ENCODE measurements at places on chromosomes 2 and 18. TPM values are rescaled to one million over a fixed set of nuclear protein-coding genes. Genes with fewer than 3 reads are reported as not detected.

Gene PTPRN
- total RNA-seq = not detected

- no peak for DNase-seq
- H3K27ac ChIP-seq = no peak overlapping the region
- H3K27me3 ChIP-seq = no peaks in the 10 kb centered on the region
- H3K36me3 ChIP-seq = peaks cover 27% of the 10 kb centered on the region
- no peak overlapping the region for H3K4me3 ChIP-seq
These were observed 88.4 kb upstream of the TMEM247 start for GRCh38 chr2:46390901-46391395.

Gene CFC1
- 0.38 TPM for total RNA-seq

DNA sequence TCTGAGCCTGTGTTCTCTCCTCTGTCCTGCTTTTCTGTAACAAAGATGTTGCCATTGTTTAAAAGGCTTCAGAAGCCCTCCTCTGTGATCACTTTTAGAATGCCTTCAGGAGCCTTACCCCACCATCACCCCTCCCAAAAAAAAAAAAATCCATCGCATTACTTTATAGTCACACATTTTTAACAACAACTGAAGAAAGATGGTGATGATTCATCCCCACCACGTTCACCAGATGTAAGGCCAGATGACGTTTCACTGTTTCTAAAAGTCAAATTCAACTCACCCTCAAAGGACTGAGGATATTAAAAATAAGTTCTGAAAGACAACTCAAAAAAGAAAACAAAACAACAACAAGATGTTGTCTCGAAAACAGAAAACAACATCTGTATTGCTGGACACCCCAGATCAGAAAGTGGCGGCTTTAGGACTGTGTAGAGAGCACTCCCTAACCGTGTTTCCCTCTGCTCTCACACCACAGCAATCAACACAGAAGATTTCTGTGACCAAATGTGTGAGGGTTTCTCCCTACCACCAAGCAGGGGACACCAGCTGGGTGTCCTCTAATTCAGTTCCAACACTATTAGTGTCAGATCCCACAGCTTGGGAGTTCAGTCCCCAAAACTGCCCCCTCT, 61.9 kb upstream of the CREB1 start:
- no peak overlapping the region for H3K27ac ChIP-seq
- H3K4me1 ChIP-seq = peaks cover 6% of the 10 kb centered on the region
- no peaks in the 10 kb centered on the region for H3K36me3 ChIP-seq
- H3K27me3 ChIP-seq = no peaks in the 10 kb centered on the region
- no peak for DNase-seq
- H3K4me3 ChIP-seq = no peak overlapping the region

Gene AQP12B
- total RNA-seq = not detected

- peak overlapping the region; percentile 84 for H3K27ac ChIP-seq
- H3K4me1 ChIP-seq = peaks cover 29% of the 10 kb centered on the region
- H3K36me3 ChIP-seq = peaks cover 31% of the 10 kb centered on the region
- peaks cover 4% of the 10 kb centered on the region for H3K27me3 ChIP-seq
- DNase-seq = peak; percentile 88
- peak overlapping the region; percentile 91 for H3K4me3 ChIP-seq
These were observed 2.1 kb downstream of the BCL2L11 start for GRCh38 chr2:111122631-111123421.

All from upper lobe of right lung (tissue), 1 donor.